ENCODE measurements at places on chromosomes 2 and 18. TPM values are rescaled to one million over a fixed set of nuclear protein-coding genes. Genes with fewer than 3 reads are reported as not detected.

DNA sequence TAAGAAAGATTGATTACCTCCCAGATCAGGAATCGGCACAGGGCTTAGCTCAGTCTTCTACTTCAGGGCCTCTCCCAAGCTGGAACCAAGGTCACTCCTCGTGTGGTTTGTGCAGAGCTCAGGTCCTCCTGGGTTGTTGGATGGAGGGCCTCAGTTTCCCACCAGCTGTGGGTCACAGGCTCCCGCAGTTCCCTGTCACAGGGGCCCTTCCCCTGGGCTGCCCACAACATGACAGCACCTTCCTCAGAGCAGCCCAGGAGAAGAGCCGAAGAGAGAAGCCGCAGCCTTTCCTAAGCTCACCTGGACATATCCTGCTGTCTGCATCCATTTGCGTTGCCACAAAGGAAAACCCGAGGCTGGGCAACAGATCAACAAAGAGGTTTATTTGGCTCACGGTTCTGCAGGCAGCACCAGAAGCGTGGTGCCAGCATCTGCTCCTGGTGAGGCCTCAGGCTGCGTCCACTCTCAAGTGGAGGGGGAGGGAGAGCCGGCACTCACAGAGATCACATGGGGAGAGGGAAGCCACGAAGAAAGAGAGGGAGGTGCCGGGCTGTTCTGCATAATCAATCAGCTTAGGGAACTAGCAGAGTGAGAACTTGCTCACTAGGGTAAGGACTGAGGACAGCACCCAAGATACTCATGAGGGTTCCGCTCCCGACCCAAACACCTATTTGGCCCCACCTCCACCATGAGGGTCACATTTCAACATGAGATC lies 13.0 kb upstream of the ALLC start:
- no peaks in the 10 kb centered on the region for H3K36me3 ChIP-seq
- no peaks in the 10 kb centered on the region for H3K4me1 ChIP-seq
- no peak overlapping the region for H3K4me3 ChIP-seq
- H3K27me3 ChIP-seq = no peaks in the 10 kb centered on the region

DNA sequence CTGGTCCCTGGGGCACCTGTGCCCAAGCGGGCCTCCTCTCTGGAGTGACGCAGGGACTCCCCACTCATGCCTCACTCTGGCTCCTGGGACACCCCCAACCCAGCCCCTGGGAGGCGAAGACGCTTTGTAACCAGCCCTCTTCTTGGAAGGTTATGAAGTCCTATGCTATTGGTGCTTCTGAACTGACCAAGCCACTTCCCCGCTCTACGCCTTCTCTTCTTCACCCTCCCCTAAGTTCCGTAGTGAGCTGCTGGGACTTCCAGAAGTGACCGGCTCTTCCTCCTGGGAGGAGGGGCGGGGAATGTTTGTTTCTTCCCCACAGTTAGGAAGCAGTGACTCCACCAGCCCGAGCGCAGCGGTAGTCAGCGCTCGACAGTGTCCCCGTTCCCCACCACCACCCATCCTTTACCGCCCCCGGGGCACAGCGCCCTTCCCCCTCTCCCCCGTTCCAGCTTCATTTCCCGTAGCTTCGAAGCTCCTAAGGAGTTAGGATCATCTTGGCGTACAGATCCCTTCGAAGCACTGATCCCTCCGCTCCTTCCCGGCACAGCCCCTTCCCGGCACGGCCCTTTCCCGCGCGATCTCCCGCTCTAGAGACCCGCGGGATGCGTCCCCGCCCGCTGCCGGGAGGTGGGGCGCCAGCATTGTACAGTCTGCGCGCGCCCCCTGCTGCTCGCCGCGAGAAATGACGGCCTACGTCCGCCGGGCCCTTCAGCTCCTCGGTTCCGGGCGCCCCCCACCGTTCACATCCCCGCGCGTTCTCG lies 25.3 kb upstream of the NOTO start:
- no peaks in the 10 kb centered on the region for H3K27me3 ChIP-seq
- peak; percentile 94 for DNase-seq
- H3K27ac ChIP-seq = no peak overlapping the region
- H3K4me1 ChIP-seq = no peaks in the 10 kb centered on the region
- H3K36me3 ChIP-seq = no peaks in the 10 kb centered on the region

The PAX8 gene
- total RNA-seq = 0.87 TPM

DNA sequence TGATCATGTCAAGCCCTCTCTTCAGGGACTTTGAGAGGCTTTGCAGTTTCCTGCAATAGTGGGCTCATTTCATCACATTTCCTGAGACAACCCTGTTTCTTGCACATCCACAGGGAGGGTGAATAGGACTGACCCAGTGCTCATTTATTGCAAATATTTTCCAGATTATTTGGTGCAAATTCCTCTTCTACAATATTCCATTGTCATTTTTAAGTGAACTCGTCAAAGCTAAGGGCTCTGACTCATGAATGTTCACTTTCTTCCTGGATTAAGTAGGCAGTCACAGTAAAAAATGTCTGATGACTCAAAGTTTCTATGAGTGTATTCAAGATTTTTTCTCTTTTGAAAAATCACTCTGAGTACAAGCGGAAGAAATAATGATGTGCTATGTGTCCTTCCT lies 225.5 kb upstream of the GALNT5 start:
- H3K4me3 ChIP-seq = no peak overlapping the region
- no peak for DNase-seq
- H3K27ac ChIP-seq = no peak overlapping the region
- H3K4me1 ChIP-seq = no peaks in the 10 kb centered on the region
- no peaks in the 10 kb centered on the region for H3K36me3 ChIP-seq
- H3K27me3 ChIP-seq = no peaks in the 10 kb centered on the region

DNA sequence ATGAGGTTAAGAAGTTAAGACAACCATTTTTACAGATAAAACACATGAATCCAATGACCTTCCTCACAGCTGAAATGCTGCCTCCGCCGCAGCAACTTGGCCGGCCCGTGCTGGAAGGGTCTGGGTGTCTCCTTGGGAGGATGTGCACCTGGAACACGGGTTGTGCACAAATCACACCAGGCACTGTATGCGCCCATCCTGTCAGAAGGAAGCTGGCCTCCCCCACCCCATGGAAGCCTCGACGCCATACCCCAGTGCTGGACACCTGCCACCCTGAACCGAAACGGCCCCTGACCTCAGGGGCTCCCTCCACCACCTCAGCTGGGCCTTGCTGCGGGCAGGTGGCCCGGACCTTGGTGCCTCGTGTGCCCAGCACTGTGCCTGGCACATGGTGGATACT lies 111.8 kb downstream of the PXDN start:
- H3K36me3 ChIP-seq = peaks cover 7% of the 10 kb centered on the region
- no peak overlapping the region for H3K27ac ChIP-seq
- peak; percentile 21 for DNase-seq

DNA sequence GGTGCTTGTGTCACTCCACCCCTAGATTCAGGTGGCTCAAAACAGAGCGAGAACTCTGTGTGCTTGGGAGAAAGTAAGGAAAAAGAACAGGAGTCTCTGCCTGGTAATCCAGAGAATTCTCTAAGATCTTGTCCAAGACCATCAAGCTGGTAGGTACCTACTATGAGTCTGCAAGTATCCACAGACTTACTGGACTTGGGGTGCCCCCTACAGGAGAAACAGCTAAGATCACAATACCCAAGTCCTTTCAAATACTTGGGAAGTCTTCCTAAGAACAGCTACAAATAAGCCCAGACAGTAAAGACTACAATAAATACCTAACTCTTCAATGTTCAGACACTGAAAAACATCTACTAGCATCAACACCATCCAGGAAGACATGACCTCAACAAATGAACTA lies 1143.6 kb upstream of the ACVR2A start:
- no peaks in the 10 kb centered on the region for H3K4me1 ChIP-seq
- DNase-seq = no peak
- H3K27me3 ChIP-seq = no peaks in the 10 kb centered on the region

The IGFBP5 gene
- 1,222 TPM for total RNA-seq

DNA sequence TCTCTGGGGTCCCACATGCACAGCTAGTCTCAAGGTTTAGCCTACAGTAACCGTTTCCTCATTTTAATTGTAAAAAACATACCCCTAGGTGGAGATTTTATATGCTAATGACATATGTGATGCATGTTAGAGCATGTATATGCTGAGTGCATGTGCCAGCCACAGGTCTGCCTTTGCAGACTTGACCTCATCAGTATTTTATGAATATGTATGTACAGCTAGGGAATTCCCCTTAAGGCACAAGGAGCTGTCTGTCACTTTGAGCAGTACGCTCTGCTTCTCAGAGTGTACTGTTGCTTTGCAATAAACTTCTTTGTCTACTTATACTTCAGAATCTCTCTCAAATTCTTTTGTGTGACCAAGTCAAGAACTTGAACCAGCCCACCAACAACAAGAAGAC lies 131.2 kb upstream of the ERBB4 start:
- no peaks in the 10 kb centered on the region for H3K27me3 ChIP-seq
- no peaks in the 10 kb centered on the region for H3K36me3 ChIP-seq
- DNase-seq = no peak
- H3K4me1 ChIP-seq = peaks cover 2% of the 10 kb centered on the region

DNA sequence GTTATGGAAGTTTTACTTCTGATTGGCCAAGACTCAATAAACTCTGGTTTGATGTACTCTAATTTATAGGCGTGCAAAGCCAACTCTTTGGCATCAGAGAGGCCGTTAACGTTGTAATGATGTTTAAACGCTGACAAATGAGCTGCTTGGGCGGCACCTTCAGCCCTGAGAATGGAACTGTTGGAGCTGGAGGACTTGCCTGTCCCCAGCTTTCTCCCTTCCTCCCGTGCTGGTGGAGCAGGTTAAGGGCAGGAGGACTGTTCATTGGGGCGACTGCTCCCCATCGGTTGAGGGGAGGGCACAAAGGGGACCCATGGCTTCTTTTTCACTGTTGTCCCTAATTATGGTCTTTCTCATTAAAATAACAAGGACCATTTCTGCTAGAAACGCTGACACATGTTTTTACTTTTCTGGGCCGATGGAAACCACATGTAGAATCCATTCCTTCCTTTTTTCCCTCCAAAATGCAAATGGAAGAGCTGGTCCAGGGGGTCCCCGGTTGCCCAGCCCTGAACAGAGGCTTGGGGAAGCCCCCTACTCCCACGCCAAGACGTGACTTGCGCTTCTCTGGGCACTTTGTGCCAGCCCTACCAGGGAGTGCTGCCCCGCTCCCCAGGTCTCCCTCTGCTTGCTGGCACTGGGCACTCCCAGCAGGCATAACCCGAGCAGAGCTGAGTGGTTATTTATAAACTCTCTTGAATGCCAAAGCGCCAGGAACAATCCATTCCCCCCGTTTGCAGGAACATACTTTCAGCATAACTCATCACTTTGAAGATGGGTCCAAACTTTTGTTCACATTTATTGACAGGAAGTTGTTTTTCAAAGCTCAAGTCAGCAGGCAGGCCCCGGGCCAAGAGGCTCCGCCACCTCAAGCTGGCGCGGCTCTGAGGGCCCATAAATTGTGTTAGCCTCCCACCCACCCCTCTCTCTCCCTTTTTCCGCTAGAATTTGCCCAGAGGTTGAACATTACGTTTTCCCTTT lies 170.1 kb downstream of the ASB1 start:
- peak; percentile 73 for DNase-seq
- no peaks in the 10 kb centered on the region for H3K36me3 ChIP-seq
- peaks cover 8% of the 10 kb centered on the region for H3K4me1 ChIP-seq
- no peak overlapping the region for H3K27ac ChIP-seq
- no peaks in the 10 kb centered on the region for H3K27me3 ChIP-seq
- H3K4me3 ChIP-seq = no peak overlapping the region

- H3K36me3 ChIP-seq = no peaks in the 10 kb centered on the region
- H3K27me3 ChIP-seq = no peaks in the 10 kb centered on the region
- no peak for DNase-seq
- H3K4me3 ChIP-seq = no peak overlapping the region
Measured at GRCh38 chr2:1321321-1321720, 91.9 kb upstream of the TPO start.

The SERPINB11 gene
- not detected for total RNA-seq

Measured in aorta (tissue), 5 donors.